Cortex of kidney (tissue), 1 donor: ENCODE measurements at places on chromosomes 6 and 20.

DNA sequence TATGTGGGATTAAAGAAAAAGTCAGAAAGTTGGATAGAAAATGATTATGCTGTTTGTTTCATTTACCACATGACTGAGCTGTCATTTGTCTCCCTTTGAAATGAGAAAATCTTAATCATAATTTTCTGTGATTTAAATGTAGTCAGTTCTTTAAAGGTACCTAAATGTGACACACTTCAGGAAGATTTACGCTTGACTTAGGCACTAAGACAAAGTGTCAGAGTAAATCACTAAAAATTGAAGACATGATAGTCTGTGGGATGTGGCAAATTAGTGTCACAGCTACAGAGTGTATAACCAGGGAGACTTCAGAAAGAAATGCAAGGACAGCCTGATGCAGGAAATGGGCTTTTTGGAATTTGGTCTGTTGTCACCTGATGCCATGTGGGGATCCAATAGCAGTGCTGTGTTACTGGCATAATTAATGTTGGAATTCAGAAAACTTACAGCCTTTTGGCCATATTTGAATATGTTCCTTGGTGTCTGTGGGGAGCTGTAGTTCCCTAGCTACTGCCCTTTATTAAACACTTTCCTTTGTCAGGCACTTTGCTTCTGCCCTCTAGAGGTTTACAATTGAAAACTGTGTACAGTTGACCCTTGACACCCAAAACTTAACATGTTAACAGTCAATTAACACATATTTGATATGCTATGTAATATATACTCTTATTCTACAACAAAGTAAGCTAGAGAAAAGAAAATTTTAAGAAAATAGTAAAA is 493.8 kb downstream of the UTRN start:
- no peak for DNase-seq

DNA sequence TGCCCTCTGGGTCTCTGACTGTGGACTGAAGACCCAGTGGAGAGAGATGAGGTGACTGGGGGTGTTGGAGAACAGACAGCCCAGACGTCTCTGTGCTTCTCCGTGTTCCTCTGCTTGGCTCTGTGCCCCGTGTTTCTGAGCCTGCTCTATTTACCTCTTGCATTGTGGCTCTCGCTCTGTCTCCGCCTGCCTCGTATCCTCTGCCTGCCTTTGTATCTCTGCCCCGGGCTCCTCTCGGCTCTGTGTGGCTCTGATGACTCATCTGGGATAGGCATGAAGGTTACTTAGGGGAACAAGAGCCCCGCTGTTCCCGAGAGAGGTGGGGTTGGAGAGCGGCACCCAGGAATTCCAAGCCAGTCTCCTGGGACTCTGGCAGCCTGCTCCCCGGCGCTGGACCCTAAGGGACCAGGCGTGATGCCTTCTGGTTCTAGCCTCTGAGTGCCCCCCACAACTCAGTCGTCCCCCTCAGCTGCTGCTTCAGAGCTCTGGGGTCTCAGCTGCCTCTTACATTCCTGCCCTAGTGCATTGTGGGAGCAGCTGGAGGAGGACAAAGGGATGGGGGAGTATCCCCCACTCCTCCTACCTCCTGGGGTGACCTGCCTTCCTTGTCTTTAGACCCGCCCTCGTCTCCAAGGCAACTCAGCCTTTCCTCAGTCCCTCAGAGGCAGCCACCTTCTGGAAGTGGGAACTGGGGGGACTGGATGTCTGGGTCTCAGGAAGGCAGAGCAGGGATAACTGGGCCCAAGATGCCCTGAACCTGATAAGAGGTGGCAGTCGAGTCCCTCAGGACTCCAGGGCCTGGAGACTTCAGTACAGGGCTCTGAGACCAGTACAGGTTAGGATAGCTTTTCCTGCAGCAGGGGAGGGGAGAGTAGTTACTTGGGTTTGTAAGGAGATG is 1.9 kb downstream of the DDR1 start:
- DNase-seq, result no peak

- DNase-seq, result no peak
These were observed 13.0 kb upstream of the HLA-DQB1 start for GRCh38 chr6:32679492-32679891.

GRCh38 chr6:134850721-134851305 is 99.1 kb downstream of the ALDH8A1 start:
- no peak for DNase-seq

DNA sequence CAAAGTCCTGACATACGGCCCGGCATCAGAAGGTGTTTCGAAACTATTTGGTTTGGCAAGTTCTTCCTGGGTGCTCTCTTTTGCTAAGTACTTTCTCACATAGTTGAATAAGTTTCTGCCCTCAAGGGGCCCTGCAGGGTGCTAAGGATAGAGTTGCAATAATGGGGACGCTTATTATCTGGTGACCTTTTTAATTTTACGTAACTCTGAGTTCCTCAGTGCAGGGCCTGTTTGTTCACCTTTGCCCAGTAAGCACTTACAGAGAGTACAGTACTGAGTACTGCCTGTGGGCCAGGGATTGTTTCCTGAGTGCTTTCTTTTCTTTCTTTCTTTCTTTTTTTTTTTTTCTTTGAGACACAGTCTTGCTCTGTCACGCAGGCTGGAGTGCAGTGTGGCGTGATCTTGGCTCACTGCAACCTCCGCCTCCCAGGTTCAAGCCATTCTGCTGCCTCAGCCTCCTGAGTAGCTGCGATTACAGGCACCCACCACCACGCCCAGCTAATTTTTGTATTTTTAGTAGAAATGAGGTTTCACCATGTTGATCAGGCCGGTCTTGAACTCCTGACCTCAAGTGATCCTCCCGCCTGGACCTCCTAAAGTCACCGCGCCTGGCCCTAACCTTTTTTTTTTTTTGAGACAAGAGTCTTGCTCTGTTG is 4.5 kb upstream of the PXMP4 start:
- DNase-seq, result no peak

DNA sequence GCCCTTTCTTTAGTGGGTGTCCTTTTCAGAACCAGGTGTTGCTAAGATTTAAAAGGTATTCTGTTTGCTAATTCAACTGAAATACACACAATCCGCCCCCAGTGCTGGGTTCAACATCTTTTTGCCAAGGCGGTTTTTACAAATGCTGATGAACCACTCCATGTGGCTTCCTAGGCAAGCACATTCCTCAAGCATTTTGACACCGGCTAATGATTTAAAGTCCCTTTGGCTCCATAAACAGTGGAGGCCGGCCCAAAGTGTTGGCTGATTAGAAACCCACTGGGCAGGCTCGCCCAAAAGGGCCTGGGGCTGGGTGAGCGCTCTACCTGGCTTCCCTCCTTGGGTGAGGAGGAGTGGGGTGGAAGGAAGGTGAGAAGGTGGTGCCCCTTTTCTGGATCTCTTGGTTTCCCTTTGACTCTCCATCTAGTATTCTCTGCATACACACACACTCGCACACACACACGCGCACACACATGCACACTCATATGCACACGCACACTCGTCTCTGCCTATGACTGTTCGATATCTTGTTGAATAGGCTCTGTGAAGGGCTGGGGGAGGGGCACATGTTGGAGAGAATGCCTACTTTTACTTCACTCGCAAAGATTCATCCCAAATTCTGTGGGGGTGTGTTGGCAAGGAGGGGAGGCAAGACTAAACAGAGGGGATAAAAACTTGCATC is 66.7 kb upstream of the ARMC2 start:
- no peak for DNase-seq

GRCh38 chr6:127367023-127367375 is 23.6 kb upstream of the ECHDC1 start:
- DNase-seq, result no peak

GRCh38 chr6:72974276-72974675 is 251.0 kb downstream of the KHDC1L start:
- DNase-seq, result no peak

- DNase-seq, result no peak
These were observed 2.5 kb downstream of the MEA1 start for GRCh38 chr6:43011207-43011606.

- no peak for DNase-seq
These were observed 23.1 kb downstream of the CRYBG1 start for GRCh38 chr6:106383573-106383972.

DNA sequence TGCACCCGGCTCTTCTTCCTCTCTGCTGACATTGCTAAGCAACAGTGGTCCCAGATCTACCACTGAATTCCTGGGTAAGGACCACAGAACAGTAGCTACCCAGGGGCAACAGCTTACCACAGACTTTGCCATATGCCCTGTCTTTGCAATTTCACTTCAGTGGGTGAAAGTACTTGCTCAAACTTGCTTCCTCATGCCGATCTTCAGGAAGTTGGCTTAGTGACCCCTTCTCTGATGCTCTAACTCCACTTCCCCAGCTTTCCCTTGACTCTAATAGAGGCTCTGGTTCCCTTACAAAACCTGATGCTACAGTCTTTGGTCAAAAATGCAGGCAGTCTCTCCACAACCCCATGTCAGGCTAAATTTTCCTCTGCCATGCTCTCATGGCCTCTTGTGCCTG is 3.3 kb upstream of the TAAR5 start:
- no peak for DNase-seq

DNA sequence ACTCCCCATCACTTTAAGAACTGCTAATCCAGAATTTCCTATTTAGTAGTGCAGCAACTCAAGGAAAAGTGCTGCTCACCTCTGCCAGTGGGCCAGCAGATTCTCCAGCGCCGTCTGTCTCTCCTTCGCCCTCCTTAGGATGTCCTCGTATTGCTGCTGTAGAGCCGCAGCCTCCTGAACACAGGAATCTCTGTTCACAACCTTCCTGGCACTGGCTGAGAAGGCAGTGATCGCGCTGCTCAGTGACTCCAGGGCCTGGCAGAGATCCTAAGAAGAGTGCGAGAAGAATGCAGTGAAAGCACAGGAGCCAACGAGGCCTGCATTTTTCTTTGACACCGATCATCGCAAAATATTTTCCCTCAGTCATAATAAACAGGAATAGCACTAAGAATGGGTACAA is 209.0 kb downstream of the SYNE1 start:
- no peak for DNase-seq
